Thyroid gland (tissue), 4 donors: ENCODE measurements at places on chromosomes 16 and 17. TPM values are rescaled to one million over a fixed set of nuclear protein-coding genes. Genes with fewer than 3 reads are reported as not detected.
A peak's percentile ranks its signal among the peaks of the same experiment; 100 is the strongest.

DNA sequence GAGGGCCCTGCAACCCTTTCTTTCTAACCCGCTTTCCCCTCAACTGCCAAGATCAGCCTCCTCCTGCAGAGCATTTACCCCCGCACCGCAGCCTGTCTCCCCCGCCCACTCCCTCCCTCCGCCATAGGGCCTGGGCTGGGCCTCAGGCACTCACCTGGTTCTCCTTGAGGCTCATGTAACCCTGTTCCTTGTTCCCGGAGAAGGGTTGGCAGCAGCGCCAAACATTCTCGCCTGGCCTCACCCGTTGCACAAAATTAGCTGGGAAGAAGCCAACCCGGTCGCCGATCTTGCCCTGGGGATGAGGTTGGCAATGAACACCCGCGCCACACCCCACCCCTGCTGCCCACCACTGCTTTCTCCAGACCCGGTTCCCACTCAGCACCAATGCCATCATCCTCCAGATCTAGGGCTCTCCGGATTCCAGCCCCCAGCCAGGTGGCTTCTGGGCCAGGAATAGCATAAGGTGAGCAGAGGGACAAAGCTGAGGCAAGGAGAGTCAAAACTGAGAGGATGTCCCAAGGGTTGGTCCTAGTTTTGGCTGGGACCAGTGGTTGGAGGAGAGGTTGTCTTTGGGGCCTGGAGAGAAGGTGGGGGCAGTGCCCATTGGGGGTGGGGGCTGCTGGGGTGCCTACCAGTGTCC lies 12.8 kb downstream of the STAC2 start:
- H3K4me3 ChIP-seq, result no peak overlapping the region
- H3K27me3 ChIP-seq, result no peaks in the 10 kb centered on the region
- no peak overlapping the region for H3K27ac ChIP-seq

Gene TM4SF5
- total RNA-seq, result not detected

Gene ATP1B2
- 0.78 TPM for total RNA-seq

- no peaks in the 10 kb centered on the region for H3K36me3 ChIP-seq
- H3K27me3 ChIP-seq, result no peaks in the 10 kb centered on the region
- peaks cover 10% of the 10 kb centered on the region for H3K4me1 ChIP-seq
- DNase-seq, result no peak
- H3K27ac ChIP-seq, result no peak overlapping the region
- no peak overlapping the region for H3K4me3 ChIP-seq
These were observed 2.3 kb downstream of the GALK1 start for GRCh38 chr17:75762513-75763268.

Gene KRT24
- total RNA-seq, result not detected

Gene FOXO3B
- 11.4 TPM for total RNA-seq

- H3K4me3 ChIP-seq, result peak overlapping the region; percentile 80
- DNase-seq, result no peak
- no peaks in the 10 kb centered on the region for H3K36me3 ChIP-seq
- H3K4me1 ChIP-seq, result peaks cover 26% of the 10 kb centered on the region
- H3K27ac ChIP-seq, result peak overlapping the region; percentile 93
These were observed 706 bp downstream of the TEN1 start for GRCh38 chr17:75979705-75980187.

DNA sequence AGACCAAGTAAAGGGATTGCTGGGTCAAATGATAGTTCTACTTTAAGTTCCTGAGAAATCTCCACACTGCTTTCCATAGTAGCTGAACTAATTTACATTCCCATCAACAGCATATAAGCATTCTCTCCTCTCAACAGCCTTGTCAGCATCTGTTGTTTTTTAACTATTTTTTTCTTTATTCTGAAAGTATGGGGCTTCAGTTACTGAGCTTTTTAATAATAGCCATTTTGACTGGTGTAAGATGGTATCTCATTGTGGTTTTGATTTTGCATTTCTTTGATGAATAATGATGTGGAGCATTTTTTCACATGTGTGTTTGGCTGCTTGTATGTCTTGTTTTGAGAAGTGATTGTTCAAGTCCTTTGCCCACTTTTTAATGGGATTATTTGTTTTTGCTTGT lies 2.5 kb downstream of the KRTAP2-2 start:
- no peak for DNase-seq
- no peaks in the 10 kb centered on the region for H3K36me3 ChIP-seq
- no peak overlapping the region for H3K27ac ChIP-seq
- no peak overlapping the region for H3K4me3 ChIP-seq
- no peaks in the 10 kb centered on the region for H3K27me3 ChIP-seq

Gene MXRA7
- 425 TPM for total RNA-seq

DNA sequence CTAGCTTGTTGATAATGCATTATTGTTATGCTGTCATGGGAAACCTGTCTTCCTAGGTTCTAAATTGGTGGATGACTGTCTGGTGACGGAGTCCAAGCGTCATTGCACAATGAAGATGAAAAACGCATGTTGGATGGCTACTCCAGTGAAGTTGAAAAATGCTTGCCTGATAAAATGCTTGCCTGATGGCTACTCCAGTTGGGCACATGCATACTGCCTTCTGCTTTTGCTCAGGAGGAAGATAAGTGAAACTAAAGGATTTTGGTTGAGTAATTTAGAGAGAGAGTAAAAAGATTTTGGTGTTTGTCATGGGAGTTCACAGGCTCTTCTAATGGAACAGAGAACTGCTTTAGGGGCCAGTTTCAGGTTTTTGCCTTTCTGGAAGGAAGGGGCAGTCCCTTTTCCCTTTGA lies 118.6 kb downstream of the PRKCA start:
- DNase-seq, result no peak
- H3K27ac ChIP-seq, result no peak overlapping the region
- no peaks in the 10 kb centered on the region for H3K4me1 ChIP-seq
- H3K4me3 ChIP-seq, result no peak overlapping the region
- no peaks in the 10 kb centered on the region for H3K27me3 ChIP-seq

GRCh38 chr17:29714146-29714545 lies 91.4 kb upstream of the CORO6 start:
- H3K36me3 ChIP-seq, result no peaks in the 10 kb centered on the region
- H3K27ac ChIP-seq, result no peak overlapping the region
- no peaks in the 10 kb centered on the region for H3K27me3 ChIP-seq
- no peak overlapping the region for H3K4me3 ChIP-seq
- peaks cover 48% of the 10 kb centered on the region for H3K4me1 ChIP-seq
- no peak for DNase-seq

GRCh38 chr16:80594756-80595155 lies 54.0 kb downstream of the DYNLRB2 start:
- no peaks in the 10 kb centered on the region for H3K36me3 ChIP-seq
- no peaks in the 10 kb centered on the region for H3K27me3 ChIP-seq
- H3K4me3 ChIP-seq, result no peak overlapping the region

DNA sequence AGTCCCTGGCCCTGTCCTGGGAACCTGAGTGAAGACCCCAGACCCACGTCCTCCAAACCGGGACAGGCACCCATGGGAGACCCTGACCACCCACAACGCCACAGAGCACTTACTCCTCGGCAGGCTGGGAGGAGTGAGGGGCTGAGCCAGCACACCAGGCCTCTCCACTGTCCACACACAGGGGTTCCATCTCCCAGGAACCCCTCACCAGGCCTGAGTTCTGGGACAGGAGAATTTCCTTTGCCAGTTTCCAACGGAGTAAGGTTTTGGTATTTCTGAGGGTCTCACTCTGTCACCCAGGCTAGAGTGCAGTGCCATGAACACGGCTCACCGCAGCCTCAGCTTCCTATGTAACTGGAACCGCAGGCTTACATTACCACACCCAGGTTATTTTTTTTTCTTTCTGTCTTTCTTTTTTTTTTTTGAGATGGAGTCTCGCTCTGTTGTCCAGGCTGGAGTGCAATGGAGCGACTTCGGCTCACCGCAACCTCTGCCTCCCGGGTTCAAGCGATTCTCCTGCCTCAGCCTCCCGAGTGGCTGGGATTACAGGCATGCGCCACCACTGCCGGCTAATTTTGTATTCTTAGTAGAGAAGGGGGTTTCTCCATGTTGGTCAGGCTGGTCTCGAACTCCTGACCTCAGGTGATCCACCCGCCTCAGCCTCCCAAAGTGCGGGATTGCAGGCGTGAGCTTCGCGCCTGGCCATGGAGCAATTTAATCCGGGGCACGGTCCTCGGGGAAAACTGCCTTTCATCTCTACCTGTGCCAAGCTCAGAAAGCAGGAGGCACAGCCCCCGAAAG lies 1.6 kb downstream of the PGAP6 start:
- H3K36me3 ChIP-seq, result peaks cover under 1% of the 10 kb centered on the region
- H3K27me3 ChIP-seq, result no peaks in the 10 kb centered on the region
- H3K27ac ChIP-seq, result peak overlapping the region; percentile 57
- DNase-seq, result no peak
- H3K4me3 ChIP-seq, result no peak overlapping the region
- peaks cover 28% of the 10 kb centered on the region for H3K4me1 ChIP-seq

GRCh38 chr17:53150101-53150698 lies 672.5 kb upstream of the KIF2B start:
- H3K27ac ChIP-seq, result no peak overlapping the region
- H3K27me3 ChIP-seq, result no peaks in the 10 kb centered on the region
- H3K4me3 ChIP-seq, result no peak overlapping the region
- H3K36me3 ChIP-seq, result no peaks in the 10 kb centered on the region
- no peaks in the 10 kb centered on the region for H3K4me1 ChIP-seq

Gene UNC45B
- total RNA-seq, result not detected

DNA sequence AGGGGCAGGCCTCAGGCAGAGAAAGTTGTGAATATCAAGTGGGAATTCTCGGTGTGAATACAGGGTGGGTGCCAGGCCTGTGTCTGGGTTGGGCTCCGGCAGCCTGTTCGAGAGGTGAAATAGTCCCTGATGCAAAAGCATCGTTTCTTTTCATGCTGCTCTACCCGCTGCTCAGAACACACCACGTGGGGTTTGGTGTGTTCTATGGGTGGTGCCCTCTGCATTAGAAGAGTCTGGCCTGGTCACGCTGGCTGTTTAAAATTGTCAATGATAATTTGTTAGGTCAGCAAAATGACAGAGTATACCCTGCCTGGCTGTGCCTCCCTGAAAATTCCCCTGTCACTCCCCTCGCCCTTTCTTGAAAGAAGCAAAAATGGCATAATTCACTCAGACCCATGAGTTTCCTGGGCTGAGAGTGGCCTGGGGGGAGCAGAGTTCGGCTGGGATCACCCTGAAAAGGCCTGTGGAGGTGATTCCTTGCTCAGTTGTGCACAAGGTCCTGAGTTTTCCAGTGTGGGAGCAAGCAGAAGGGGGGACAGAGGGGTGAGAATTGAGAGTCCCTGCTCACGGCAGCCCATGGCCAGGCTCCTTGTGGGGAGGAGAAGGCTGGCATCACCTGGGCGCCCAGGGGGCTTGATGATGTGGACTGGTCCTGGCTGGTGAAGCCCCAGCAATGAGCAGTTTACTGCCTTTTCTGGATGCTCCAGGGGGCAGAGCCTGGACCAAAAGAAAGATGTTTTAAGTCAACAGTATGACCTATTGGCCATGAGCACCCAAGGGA lies 3.2 kb downstream of the CACNG5 start:
- H3K4me1 ChIP-seq, result no peaks in the 10 kb centered on the region
- DNase-seq, result no peak
- no peaks in the 10 kb centered on the region for H3K27me3 ChIP-seq
- no peak overlapping the region for H3K4me3 ChIP-seq
- no peaks in the 10 kb centered on the region for H3K36me3 ChIP-seq
- no peak overlapping the region for H3K27ac ChIP-seq

Gene TCAP
- 1.6 TPM for total RNA-seq

Gene NPTX1
- total RNA-seq, result not detected

Gene CPSF4L
- not detected for total RNA-seq

- no peak overlapping the region for H3K4me3 ChIP-seq
- no peaks in the 10 kb centered on the region for H3K4me1 ChIP-seq
- H3K27me3 ChIP-seq, result no peaks in the 10 kb centered on the region
- no peak for DNase-seq
These were observed 162.6 kb downstream of the SDK2 start for GRCh38 chr17:73481676-73482075.

Gene TMEM220
- total RNA-seq, result 13.4 TPM

- no peaks in the 10 kb centered on the region for H3K27me3 ChIP-seq
- H3K27ac ChIP-seq, result no peak overlapping the region
- no peak for DNase-seq
- H3K4me1 ChIP-seq, result peaks cover 50% of the 10 kb centered on the region
- no peak overlapping the region for H3K4me3 ChIP-seq
These were observed 24.9 kb downstream of the SCNN1G start for GRCh38 chr16:23207485-23207884.

Gene CFAP97D1
- not detected for total RNA-seq

GRCh38 chr16:11611871-11612664 lies 25.3 kb upstream of the LITAF start:
- no peaks in the 10 kb centered on the region for H3K36me3 ChIP-seq
- H3K4me3 ChIP-seq, result no peak overlapping the region
- H3K4me1 ChIP-seq, result peaks cover 28% of the 10 kb centered on the region

DNA sequence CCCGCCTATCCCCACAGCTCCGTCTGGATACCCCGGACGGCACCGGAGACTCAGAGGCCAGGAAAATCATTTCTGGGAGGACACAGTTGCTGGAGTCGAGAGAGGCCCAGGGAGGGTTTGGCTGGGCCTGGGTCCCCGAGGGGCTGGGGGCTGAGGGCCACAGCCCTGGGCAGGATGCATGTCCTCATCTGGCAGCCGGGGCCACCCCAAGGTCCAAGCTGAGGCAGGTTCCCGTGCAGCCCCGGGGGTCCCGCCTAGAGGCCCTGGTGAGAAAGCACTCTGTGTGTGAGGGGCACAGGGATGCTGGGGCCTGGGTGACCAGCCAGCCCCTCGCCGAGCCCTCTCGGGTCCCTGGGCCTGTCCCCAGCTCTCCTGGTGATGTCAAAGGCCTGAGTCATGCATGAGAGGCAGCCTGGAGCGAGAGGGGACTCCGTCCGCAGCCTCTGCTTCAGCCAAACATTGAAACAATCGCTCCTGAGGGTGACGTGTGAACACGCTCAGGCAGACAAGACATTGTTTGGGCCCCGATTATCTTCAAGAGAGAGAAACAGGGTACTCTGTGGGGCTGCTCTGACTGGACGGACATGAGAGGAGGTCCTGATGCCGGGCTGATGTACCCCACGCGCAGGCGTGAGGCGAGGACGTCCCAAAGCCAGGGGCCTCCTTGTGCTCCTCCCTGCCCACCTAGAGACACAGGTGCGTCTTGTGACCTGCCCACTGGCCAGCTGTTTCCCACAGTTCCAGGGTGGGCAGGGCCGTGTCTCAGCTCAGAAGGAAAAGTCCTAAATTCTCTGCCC lies 25.8 kb upstream of the C1QTNF8 start:
- DNase-seq, result no peak
- H3K4me1 ChIP-seq, result no peaks in the 10 kb centered on the region
- no peak overlapping the region for H3K27ac ChIP-seq
- no peaks in the 10 kb centered on the region for H3K27me3 ChIP-seq
- H3K36me3 ChIP-seq, result no peaks in the 10 kb centered on the region

DNA sequence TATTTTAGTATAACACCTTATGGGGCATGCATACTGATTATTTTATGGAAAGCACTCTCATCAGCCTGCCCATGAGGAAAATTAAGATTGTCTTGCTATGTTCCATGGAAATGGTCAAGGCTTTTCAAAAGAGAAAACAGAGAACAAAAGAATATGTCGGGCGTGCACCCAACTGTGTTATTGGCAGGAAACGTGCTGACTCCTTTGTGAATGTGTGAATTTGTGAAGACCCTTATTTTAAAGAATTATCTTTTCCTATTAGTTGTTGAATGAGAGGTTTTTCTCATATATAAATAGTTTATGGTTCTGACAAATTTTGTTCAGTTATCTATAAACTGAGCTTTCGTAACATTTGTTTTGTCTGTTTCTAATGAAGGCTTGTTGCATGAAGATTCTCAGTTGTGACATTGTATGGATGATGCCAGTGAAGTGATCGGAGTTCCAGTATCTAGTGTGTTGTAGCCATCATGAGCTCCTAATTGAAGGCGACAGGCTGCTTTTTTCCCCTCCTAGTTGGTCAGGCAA lies 180.0 kb downstream of the BCAS3 start:
- no peak for DNase-seq
- H3K27me3 ChIP-seq, result no peaks in the 10 kb centered on the region
- H3K36me3 ChIP-seq, result no peaks in the 10 kb centered on the region
- H3K4me3 ChIP-seq, result no peak overlapping the region
